Left lung (tissue), 14 donors: ENCODE measurements at places on chromosomes 12 and 14. TPM values are rescaled to one million over a fixed set of nuclear protein-coding genes. Genes with fewer than 3 reads are reported as not detected.

- H3K27ac ChIP-seq: no peak overlapping the region
- DNase-seq: no peak
- no peaks in the 10 kb centered on the region for H3K4me1 ChIP-seq
Observed at GRCh38 chr12:1777798-1778197, 42.6 kb upstream of the LRTM2 start.

TPH2 gene
- total RNA-seq: not detected

HOXC13 gene
- total RNA-seq: not detected

- no peaks in the 10 kb centered on the region for H3K36me3 ChIP-seq
- H3K4me1 ChIP-seq: no peaks in the 10 kb centered on the region
- no peaks in the 10 kb centered on the region for H3K27me3 ChIP-seq
- H3K4me3 ChIP-seq: peak within 1 kb of the TSS; percentile 47
- peak within 1 kb of the TSS; percentile 76 for H3K27ac ChIP-seq
Observed at GRCh38 chr12:9760699-9761418, at the start of gene CD69. TSS of gene CD69 (minus strand) at chr12:9760901. CDS start at chr12:9760820, 81 bp downstream.

- H3K4me1 ChIP-seq: peaks cover 100% of the 10 kb centered on the region
- no peaks in the 10 kb centered on the region for H3K27me3 ChIP-seq
Observed at GRCh38 chr12:64672925-64673409, 62.7 kb downstream of the RASSF3 start.

DNA sequence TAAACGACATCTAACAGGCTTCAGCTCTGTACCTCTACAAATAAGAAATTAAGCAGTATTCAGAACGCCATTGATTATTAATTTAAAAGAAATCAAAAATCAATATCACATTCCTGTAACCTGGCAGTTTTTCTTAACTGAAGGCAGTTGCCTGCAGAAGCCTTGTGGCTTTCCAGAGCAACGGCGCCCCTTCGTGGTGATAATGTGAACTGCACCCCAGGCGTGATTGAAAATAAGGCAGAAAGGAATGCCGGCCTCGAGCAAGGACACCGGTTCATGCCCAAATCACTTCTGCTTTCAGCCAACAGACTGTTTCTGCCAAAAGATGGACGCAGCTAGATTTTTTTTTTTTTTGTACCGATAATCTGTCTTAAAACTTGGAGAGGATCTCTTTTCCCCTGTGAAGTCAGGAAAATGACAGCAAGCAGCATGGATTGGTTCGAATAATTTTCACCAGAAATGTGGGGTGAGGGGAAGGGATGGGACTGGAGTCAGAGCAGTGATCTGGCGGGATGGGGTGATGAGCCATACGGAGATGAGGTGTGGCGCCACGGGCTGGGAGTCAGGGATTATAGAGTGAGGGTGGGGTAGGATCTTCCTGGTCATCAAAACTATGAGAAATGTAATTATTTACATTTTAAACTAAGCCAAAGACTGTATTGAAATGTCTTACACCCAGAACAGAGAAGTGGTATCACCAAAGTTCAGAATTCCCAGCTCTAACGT lies 473.0 kb downstream of the DPF3 start:
- DNase-seq: peak; percentile 68
- H3K4me1 ChIP-seq: no peaks in the 10 kb centered on the region
- no peaks in the 10 kb centered on the region for H3K36me3 ChIP-seq

- no peak overlapping the region for H3K27ac ChIP-seq
- no peak for DNase-seq
- no peaks in the 10 kb centered on the region for H3K27me3 ChIP-seq
- no peaks in the 10 kb centered on the region for H3K36me3 ChIP-seq
- H3K4me3 ChIP-seq: no peak overlapping the region
- H3K4me1 ChIP-seq: no peaks in the 10 kb centered on the region
Observed at GRCh38 chr12:106815741-106816140, 41.3 kb downstream of the RIC8B start.

KRT85 gene
- total RNA-seq: not detected

- H3K36me3 ChIP-seq: no peaks in the 10 kb centered on the region
- H3K4me1 ChIP-seq: no peaks in the 10 kb centered on the region
- no peak for DNase-seq
- H3K27me3 ChIP-seq: no peaks in the 10 kb centered on the region
- H3K4me3 ChIP-seq: no peak overlapping the region
Observed at GRCh38 chr14:51342226-51342625, 102.2 kb downstream of the TMX1 start.

GRCh38 chr12:31117203-31118011 lies 43.7 kb downstream of the DDX11 start:
- H3K4me3 ChIP-seq: peak overlapping the region; percentile 19
- peaks cover 5% of the 10 kb centered on the region for H3K27me3 ChIP-seq
- peaks cover 11% of the 10 kb centered on the region for H3K4me1 ChIP-seq

DNA sequence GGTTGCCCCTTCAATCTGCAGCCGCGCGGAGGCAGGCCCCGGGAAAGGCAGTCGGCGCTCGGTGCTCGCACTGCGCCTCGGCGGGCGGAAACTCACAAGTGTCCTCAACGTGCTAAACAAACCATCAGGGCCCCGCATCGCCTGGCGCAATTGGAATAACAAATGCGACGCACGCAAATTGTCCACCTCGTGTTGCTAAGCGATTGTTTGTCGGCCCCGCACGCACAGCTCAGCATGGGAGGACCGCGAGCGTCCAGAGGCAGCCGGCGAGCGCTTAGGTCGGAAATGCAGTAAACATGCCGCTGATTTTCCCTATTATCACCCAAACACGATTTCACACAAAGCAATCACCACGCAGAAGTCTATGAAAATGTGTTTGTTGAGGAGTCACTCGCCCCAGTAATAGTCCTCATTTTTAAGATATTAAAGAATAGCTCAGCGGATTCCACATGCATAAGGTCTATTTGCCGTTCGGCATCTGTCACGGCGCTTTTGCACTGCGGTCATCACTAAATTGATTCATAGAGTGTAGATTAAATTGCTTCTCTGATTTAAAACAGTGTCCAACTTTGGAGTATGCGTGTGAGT lies 3.2 kb upstream of the GSC start:
- H3K4me1 ChIP-seq: peaks cover 10% of the 10 kb centered on the region
- no peak for DNase-seq
- no peak overlapping the region for H3K27ac ChIP-seq
- H3K4me3 ChIP-seq: no peak overlapping the region

TCL1B gene
- total RNA-seq: not detected

DNA sequence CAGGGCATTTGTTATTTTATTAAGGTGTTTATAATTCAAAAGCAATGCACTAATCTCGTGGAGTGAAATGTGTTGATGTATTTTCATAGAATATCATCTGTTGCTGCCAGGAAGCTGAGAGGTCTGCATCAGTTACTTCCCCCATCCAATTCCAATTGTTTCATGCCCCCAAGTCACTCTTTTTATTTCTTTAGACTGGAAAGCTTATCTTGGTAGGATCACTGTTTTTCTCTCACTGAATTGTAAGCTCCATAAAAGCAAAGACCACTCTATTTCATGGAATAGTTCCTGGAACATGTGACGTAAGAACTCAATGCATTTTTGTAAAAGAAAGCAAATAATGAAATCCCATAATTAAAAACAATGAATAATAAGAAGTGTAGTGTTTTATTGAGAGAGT lies 420.2 kb downstream of the TRHDE start:
- H3K27me3 ChIP-seq: no peaks in the 10 kb centered on the region
- no peak overlapping the region for H3K4me3 ChIP-seq
- H3K27ac ChIP-seq: no peak overlapping the region

TAPBPL gene
- total RNA-seq: 33.8 TPM

DNA sequence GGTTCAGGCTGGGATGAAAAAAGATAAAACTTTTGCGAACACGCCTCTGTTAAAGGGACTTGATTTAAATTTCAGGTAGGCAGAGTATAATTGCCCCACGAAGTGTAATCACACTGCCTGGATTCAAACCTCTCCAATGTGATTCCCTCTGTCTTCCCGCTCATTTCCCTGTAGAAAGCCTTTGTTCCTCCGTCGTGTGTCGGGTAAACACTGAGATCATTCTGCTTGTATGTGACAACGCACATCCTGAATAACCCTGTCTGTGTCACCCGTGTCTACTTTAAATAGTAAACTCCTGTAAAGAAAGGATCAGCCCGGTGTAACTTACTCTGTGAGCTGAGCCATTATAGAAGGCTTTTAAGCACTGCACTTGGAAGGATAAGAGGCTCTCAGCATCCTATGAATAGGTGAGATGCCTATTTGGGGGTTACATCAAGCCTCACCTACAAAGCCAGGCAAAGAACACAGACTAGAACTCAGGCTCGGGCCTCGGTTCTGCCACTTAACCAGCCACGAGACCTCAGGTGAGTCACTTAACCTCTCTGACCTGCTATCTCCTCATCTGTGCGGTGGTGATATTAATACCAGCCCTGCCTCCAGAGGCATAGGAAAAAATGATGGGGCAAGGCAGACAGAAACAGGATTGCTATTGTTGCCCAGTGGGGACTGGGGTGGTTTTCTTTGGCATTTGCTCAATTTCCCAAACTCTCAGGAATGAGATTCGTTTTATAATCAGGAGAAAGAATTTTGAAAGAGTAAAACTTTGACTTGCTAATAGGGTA lies 74.2 kb downstream of the RBM19 start:
- H3K27me3 ChIP-seq: no peaks in the 10 kb centered on the region
- H3K27ac ChIP-seq: no peak overlapping the region
- no peaks in the 10 kb centered on the region for H3K4me1 ChIP-seq
- H3K36me3 ChIP-seq: peaks cover 28% of the 10 kb centered on the region
- DNase-seq: no peak
- no peak overlapping the region for H3K4me3 ChIP-seq

- no peaks in the 10 kb centered on the region for H3K36me3 ChIP-seq
- H3K4me3 ChIP-seq: no peak overlapping the region
- H3K27me3 ChIP-seq: no peaks in the 10 kb centered on the region
- no peak for DNase-seq
Observed at GRCh38 chr12:46574847-46575246, 202.3 kb upstream of the SLC38A2 start.

GRCh38 chr12:101819467-101819866 lies 11.3 kb downstream of the GNPTAB start:
- H3K4me1 ChIP-seq: peaks cover 23% of the 10 kb centered on the region
- no peaks in the 10 kb centered on the region for H3K27me3 ChIP-seq
- DNase-seq: no peak
- H3K27ac ChIP-seq: no peak overlapping the region
- H3K36me3 ChIP-seq: no peaks in the 10 kb centered on the region

DNA sequence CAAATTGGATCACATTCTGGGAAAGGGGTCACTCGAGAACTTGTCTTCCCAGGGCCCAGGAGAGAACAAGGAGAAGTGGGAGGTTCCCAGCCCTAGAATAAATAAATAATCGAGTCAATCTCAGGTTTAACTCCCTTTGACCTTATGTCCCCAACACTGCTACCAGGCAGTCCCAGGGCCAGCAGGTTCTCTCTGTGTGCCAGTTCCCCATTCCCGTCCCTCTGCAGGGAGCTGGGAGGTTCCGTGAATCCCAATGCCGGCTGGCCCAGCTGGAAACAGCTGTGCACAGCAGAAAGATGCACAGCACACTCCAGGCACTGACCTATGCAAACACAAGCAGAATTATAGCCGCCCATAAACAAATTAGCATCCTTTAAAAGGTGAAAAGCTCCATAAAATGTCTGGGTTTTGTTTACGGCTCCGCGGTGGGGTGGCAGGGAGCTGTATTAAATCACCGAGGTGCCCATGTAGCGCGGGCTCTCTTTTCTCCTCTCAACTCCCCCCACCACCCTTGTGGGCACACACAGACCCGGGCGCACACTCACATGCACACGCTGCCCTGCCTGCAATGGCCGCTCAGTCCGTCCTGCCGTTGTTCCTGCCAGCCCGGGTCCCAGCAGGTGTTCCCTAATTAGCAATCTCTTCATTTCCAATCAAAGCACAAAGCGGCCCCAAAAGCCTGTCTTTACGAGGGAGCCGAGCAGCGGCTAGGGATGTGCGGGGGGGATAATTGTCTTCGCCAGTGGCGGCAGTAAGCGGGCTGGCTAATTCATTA lies 46.6 kb upstream of the ESRRB start:
- no peaks in the 10 kb centered on the region for H3K4me1 ChIP-seq
- no peak for DNase-seq
- no peak overlapping the region for H3K4me3 ChIP-seq

GRCh38 chr12:96587691-96588090 lies 98.3 kb downstream of the CFAP54 start:
- H3K27ac ChIP-seq: no peak overlapping the region
- H3K27me3 ChIP-seq: no peaks in the 10 kb centered on the region
- no peak overlapping the region for H3K4me3 ChIP-seq
- H3K36me3 ChIP-seq: no peaks in the 10 kb centered on the region
